ENCODE measurements at places on chromosomes 6 and 20.

GRCh38 chr6:106658469-106658868, 29.1 kb downstream of the QRSL1 start:
- DNase-seq, result no peak

GRCh38 chr6:56902641-56903464, 52.1 kb upstream of the BEND6 start:
- peak; percentile 24 for DNase-seq

GRCh38 chr20:43040427-43040826, 149.3 kb downstream of the PTPRT start:
- no peak for DNase-seq

- no peak for DNase-seq
Measured at GRCh38 chr20:60529149-60529548, 570.9 kb downstream of the CDH26 start.

GRCh38 chr20:39009348-39009747, 47.2 kb downstream of the DHX35 start:
- DNase-seq, result no peak
